ENCODE measurements at places on chromosomes 3 and 15. TPM values are rescaled to one million over a fixed set of nuclear protein-coding genes. Genes with fewer than 3 reads are reported as not detected.

DNA sequence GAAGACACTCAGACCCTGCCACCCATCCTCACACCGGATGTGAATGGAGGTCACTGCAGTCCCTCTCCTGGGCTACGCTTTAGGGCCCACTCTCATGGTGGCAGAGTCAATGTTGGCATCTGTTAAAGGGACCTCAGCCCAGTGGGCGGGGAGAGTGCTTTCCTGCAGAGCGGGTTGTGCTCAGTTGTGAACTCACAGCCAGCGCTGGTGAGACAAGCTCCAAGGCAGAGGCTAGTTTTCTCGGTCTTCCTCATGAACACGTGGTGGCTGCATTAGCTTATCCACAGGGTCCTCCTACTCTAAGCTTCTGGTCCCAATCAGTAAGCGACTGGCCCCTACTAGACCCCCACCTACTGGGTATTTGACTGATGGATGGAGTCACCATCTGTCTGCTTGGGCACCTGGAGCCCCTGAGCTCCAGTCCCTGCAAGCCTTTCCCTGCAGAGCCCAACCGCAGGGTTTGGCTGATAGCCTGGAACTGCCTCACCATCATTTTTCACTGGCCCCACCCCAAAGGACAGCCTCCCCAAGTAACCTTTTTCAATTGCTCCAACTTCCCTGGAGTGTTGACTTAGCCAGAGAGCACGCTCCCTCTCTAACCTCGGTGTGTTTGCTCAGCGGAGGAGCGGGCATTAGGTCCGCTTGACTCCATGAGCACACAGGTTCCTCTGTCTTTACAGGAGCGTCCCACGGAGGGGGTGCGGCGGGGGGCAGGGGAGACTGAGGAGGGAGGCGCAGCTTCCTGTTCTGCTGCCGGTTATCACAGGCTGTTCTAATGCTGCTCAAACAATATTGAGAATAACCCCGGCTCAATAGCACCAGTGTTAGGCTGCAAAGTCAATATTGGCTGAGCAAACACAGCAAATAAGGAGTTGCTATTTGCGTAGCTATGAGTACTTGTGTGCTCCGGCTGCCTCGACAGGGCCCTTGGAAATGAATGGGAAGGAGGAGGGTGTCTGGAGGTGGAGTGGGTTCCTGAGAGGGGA, 141.7 kb downstream of the RPLP1 start:
- peak; percentile 69 for DNase-seq

- DNase-seq: no peak
These were observed 63.4 kb downstream of the ESYT3 start for GRCh38 chr3:138497851-138498250.

DNA sequence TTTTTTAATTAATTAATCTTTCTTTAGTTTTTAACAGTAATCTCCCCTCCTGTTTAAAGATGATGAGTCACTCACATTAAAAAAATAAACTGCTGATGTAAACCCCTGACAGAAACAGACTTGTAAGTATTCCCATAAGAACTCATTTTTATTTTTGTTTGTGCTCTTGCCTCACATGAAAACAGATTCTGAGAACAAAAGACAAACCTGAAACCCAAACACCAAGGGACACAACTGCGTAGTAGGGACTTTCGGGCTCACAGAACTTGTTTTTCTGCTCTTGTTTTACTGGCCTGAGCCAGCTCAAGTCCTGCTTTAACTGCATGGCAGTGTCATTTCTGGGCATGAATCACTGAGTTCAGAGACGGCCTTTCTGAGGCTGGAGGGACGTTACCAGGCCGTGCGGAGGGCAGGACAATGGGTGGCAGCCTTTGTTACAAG, 600.8 kb downstream of the FOXP1 start:
- no peak for DNase-seq

GRCh38 chr15:88400591-88401250, 66.5 kb downstream of the MRPL46 start:
- no peak for DNase-seq

- DNase-seq: no peak
These were observed 347.7 kb upstream of the ARPP21 start for GRCh38 chr3:35291471-35292236.

DNA sequence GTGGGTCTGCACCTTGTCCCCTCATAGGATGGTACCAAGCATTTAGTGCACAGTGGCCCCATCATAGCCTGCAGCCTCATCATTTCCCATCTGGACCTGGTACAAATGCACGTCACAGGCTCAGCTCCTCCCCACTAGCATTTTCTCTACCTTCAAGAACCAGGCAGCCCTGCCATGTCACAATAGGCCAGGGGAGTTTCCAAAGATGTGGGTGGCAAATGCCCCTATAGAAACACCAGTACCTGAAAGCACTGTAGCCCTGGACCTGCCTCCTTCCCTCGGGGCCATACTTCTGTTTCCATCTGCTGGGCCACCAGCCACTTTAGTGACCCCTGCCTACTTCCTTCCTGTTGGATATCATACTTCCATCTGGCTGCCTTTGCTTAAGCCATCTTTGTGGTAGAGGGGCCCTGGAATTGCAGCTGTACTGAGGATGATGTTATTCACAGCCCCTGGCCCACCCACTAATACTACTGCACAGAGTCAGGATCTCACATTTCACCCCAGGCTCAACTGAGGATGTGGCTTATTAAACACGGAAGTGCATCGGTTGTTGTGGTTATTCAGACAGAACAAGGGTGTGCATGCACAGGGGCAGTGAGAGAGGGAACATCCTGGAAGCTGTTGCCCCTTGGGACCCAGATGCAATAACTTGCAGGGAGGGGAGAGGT, 3.8 kb downstream of the TCTA start:
- DNase-seq: peak; percentile 35

DNA sequence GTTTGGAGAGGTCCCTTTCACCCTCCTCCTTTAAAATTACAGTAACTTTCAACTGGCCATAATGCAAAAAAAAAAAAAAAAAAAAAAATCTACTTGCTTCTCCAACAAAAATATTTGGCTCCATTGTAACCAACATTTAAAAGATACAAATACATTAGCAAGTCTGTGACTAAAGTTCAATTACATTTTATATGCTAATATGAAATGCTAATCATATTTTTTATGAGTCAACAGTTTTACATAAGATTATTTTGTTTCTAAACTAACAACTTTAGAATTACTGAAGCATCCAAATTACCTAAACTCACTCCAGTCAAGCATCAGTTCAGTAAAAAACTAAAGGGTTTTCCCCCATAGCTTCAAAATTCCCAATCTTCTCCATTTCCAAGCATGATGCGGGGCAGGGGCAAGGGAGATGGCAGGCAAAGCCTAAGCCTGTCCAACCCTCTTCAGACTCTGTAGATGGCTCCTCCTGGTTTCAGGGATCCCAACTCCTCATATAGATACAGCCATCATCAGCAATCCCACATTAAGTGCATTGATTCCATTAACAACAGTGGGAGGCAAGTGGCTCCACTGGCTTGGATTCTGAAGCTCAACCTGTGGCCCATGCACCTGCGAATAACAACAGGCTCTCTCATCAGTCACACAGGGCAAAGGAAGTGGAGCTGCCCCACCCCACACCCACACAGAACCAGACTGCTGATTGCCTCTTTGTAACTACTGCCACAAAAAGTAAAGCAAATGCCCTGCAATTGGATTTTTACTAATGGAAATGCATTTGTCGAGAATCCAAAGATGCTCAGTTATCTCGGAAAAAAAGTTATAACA, 15.0 kb downstream of the SFMBT1 start:
- no peak for DNase-seq

DNA sequence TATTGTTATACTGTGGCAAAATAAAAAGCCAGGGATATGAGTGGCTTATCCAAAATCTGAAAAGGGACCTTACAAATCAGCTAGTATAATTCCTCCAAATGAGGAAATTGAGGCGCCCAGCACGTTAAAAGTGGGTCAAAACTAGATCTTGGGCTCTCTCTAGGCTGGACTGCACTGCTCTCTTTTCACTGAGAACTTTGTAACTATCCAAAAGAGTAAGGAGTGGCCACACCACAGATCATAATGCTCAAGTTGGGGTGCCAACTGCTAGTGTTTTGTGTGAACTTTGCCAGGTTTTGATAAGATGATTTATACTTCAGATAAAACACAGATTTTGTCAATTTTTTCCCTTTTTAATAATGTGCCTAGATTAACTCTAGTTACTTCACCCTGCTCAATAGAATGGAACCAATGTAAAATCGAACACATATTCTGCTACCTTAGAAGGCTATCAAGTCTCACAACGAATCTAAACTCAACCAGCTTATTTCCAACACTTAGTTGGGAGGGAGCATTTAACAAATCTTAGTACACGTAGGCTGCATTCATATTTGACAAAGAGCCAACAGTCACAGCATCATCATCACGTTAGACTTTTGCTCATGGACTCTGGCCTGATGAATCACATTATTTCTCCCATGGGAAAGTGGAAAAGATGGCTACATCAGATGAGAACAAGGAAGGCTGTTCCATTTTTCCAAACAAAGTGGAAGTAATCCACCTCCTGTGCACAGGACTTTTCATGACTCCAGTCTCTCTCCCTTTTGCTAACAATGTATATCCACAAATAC, 64.4 kb downstream of the ABI3BP start:
- DNase-seq: no peak

DNA sequence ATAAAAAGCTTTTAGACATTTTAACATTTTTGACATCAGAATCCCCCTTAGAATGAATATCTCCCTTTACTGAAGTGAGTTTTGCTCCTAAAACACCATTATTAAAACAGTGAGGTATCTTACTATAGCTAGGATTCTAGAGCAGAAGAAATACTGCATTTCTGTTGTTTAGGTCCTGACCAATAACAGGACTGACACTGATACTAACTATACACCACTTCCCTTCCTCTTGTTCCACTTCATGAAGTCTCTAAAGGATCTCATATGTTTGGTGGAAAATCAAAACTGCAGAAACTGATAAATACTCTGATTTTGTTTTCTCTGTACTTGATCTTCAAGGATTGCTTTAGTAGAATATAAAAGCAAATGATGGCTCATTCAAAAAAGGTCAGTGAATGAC, 230.7 kb downstream of the SUCLG2 start:
- no peak for DNase-seq

GRCh38 chr3:113002679-113003078, 11.9 kb downstream of the GTPBP8 start:
- DNase-seq: no peak

DNA sequence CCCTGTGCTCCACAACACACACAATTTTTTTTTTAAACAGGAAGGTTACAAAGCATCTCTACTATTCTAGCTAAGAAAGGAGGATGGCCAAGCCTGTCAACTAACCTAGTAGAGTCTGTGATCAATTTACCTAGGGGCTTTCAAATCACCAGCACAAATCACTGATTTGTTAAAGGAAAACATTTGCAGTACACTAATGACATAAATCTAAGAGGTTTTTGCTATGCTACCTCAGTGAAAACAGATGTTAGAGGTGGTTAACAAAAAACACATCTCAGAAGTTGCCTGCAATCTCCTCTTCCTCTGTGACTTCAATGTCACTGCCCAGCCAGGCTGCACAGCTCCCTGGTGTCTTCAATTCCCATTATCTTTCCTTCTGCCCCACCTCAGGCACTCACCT, 72.0 kb downstream of the RAD18 start:
- no peak for DNase-seq

GRCh38 chr3:149715247-149715646, 37.0 kb downstream of the COMMD2 start:
- DNase-seq: no peak

DNA sequence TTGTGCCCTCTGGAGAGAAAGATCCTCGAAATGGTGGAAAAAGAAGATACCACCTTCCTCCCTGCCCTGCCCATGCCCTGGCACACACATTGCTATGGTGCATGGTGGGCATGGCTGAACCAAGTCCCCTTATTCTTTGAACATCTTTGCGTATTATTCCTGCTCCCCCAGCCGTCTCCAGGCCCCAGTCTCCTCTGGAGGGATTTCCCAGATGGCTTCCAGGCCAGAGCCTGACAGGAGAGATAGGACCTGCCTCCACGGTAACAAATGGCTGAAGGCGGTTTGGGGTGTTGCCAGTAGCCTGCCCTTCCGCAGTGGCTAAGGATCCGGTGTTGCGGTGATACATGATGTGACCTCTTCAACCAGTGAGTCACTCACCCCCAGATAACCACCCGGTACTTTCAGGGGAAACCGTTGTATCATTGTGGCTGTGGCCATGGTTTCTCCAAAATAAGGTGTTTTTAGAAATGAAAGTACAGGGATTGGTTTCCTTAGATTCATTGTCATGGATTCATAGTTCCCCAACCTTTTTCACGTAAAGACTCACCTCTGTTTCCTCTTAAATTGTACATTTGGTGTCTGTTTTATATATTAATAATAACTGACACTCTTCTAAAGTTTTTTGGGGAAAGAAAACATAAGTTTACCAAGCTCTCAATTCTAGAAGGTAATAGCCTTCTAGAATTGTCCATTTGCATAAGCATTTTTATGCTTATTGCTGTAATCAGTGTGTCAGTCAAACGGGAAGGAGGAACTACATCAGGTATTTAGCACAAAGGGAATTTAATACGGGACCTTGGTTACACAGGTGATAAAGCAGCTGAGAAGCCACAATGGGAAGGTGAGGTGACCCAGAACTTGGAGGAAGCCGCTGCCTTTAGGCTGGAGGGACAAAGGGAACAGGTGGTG, 25.9 kb downstream of the SMAD3 start:
- DNase-seq: peak; percentile 82

- DNase-seq: no peak
These were observed 71.9 kb upstream of the CHL1 start for GRCh38 chr3:124557-125179.

- DNase-seq: no peak
These were observed 197.3 kb upstream of the HES1 start for GRCh38 chr3:193938613-193939012.

DNA sequence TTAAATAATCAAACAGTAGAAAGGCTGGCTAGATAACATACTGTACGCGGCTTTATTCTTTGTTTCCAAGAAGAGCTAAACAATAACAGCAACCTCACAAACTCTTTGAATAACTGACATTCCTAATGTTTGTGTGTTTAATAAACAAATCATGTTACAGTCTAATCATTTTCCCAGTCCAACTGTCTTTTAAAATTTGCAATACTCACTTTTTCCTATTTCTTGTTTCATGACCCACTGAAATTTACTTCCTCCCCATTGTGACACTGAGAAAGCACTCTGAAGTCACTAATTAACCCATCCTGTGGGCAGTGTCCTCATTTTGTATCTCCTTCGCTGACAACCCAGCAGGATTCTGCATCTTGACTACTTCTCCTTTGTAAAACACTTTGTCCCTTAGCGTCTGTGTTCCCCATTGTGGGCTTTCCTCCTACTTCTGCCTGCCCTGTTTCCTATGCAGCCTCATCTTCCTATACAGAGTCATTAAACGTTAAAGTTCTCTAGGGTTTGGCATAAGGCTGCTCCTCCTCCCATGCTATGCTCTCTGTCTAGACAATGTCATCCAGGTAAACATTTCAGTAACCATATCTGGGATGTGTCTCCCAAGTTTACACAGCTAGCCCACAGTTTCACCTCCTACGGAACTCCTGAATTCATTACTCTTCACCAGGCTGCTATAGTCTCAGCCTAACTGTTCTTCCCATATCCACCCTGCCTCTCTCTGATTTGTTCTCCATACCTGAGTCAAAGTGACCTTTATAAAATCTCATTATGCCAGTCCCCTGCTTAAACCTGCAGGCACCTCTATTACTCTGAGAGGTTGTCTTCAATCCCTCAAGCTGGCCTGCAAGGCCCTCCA, 148.9 kb downstream of the GREM1 start:
- DNase-seq: no peak

GRCh38 chr3:50189274-50189673, 2.1 kb upstream of the GNAT1 start:
- peak; percentile 82 for DNase-seq

- DNase-seq: no peak
These were observed 75.3 kb upstream of the PRR20G start for GRCh38 chr3:127363171-127363570.

The RPL35A gene
- total RNA-seq: 671 TPM

The SUCNR1 gene
- 0.08 TPM for total RNA-seq

The NLGN1 gene
- total RNA-seq: 7.8 TPM

The GOLGA8S gene
- total RNA-seq: 0.16 TPM

The TGM4 gene
- not detected for total RNA-seq

The ZNF385D gene
- 2.2 TPM for total RNA-seq

The RUBCN gene
- 15.1 TPM for total RNA-seq
